BJ (cell line): ENCODE measurements at places on chromosomes 7 and 10.

- no peak for DNase-seq
Measured at GRCh38 chr10:7337431-7338171, 73.2 kb downstream of the SFMBT2 start.

DNA sequence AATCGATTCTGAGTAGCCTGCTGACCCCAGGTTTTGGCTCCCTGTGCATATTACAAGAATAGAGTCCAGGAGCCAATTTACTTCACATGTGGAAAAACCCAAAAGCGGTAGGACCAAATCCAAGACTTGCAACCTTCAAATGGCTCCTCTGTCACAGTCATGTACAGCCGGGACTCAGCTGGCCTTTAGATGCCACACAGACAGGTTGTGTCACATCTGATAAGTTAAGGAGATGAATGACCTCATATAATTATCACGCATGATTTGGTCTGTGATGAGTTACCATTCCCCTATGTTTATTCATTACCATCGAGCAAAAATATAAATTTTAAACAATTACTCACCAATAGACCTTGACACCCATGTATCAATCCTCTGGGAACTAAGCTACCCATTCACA lies 14.2 kb downstream of the CACNA2D1 start:
- no peak for DNase-seq

DNA sequence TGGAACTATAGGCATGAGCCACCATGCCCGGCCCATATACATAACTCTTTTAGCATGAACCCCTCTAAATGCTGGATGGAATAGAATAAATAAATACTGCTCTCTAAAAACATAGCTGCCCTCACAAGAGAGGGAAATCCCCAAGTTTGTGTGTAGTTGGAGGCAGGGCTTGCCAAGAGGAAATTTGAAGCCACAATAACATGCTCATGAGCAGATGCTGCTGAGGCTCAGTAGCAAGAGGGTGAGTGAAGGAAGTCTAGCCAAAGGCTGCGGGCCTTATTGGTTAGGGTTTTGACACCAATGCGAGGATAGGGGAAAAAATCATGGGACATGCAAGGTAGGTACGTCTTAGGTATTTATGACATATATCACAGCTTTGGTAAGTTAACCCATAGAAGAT lies 17.3 kb downstream of the TPK1 start:
- DNase-seq, result no peak

DNA sequence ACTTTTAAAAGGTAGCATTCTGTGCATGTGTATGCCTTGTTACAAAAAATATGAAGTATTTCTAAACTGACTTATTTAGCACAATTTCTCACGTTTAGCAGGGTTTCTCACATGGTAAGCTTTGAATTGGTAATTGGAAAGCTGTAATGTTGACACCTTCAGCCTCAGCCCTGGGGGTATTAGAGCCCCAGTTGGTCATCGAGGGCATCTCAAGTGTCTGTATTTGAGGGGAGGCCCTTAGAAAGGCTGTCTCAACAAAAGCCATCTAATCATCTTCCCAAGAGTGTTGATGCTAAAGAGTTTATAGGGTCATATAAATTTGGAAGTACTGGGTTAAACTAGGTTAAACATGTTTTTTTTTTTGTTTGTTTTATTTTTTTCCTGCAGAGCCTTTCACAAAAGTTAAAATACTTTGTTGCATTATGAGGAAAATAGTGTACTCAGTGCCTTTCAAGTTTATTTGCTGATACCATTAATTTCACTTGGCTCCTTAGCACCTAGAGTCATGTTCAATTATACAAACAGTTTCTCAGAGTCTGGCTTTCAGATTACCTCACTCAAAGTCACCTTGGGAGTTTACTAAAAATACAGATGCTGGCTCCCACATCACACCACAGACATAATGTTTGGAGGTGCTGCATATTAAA lies 134.0 kb downstream of the CD36 start:
- no peak for DNase-seq

GRCh38 chr7:128164955-128165670 lies 76.0 kb upstream of the LEP start:
- DNase-seq, result no peak

DNA sequence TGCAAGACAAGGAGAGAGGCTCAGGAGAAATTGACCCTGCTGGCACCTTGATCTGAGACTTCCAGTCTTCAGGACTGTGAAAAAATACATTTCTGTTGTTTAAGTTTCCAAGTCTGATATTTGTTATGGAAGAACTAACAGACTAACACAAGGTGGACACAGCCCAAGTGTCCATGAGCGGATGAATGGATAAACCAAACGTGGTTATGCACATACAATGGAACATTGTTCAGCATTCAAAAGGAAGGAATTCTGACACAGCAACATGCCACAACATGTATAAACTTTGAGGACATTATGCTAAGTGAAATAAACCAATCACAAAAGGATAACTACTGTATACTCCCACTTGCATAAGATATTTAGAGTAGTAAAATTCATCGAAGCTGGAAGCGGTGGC lies 76.5 kb downstream of the FAM13C start:
- DNase-seq, result no peak
